ENCODE measurements at places on chromosomes 16 and 17.

DNA sequence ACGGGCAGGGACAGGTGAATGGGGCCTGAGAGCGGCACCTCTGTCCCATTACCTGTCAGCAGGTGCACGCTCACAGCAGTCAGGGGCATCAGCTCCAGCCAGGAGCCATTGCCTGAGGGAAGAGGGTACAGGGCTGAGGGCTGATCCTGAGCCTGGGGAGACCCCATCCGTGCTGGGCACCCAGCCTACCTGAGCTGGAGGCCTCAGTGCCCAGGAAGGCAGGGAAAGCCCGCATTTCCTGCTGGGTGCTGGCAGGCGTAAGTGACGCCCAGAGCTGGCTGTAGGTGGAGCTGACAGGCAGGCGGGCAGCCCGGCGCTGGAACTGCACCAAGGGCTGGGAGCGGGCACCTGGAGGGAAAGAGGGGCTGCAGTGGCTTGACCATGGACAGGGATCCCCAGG is 7.4 kb downstream of the FAM171A2 start:
- no peak for DNase-seq

GRCh38 chr17:77814091-77814772 is 144.3 kb upstream of the TNRC6C start:
- DNase-seq: peak; percentile 43

GRCh38 chr16:65122724-65123395 is 997 bp upstream of the CDH11 start:
- DNase-seq: peak; percentile 87

- peak; percentile 85 for DNase-seq
Measured at GRCh38 chr16:65117811-65118448, 3.9 kb downstream of the CDH11 start.

- no peak for DNase-seq
Measured at GRCh38 chr17:43383372-43383771, 15.4 kb upstream of the ARL4D start.

GRCh38 chr16:19578378-19578971 is 23.0 kb downstream of the VPS35L start:
- DNase-seq: peak; percentile 78

GRCh38 chr16:22372882-22373661 is 1.3 kb downstream of the CDR2 start:
- no peak for DNase-seq

- DNase-seq: peak; percentile 66
Measured at GRCh38 chr17:40460968-40461731, 17.9 kb downstream of the IGFBP4 start.

GRCh38 chr16:23979982-23980381 is 144.2 kb downstream of the PRKCB start:
- DNase-seq: no peak

DNA sequence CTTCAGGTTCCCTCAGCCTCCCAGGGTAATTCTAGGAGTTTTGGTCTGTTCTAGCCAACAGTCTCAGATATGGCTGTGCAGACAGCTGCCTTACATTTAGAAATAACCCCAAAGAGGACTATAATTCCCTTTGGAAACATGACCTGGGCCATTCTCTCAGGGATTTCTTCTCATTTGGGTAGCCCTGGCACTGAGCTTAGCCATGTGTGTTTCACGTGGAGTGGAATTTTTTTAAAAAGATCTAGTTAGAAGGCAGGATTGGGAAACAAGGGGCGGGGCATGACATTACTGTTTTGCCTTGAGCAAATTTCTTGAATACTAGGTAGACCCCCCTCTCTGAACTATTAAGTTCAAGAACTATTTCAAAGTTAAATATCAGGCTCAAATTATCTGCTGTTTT is 29.6 kb upstream of the MRC2 start:
- no peak for DNase-seq
